ENCODE measurements at places on chromosomes 5 and 9.

- DNase-seq, result no peak
Measured at GRCh38 chr5:82522897-82523296, 244.7 kb upstream of the RPS23 start.

DNA sequence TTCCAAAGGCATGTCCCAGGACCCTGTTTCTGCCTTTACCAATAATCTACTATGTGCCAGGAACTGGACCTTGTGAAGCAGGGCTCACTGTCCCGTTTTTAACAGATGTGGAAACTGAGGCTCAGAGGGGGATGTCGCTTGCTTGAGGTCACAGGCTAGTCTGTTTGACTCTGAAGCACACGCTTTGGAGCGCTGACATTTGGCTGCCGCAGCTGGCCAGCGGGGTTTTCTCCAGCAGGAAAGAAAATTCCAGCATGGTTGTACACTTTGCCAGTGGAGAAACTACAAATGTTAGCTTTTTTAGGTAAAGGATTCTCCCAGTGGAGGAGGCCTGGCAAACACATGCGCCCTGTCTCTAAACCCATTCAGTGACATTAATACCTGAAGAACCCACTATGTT lies 50.5 kb downstream of the SH3PXD2B start:
- no peak for DNase-seq

DNA sequence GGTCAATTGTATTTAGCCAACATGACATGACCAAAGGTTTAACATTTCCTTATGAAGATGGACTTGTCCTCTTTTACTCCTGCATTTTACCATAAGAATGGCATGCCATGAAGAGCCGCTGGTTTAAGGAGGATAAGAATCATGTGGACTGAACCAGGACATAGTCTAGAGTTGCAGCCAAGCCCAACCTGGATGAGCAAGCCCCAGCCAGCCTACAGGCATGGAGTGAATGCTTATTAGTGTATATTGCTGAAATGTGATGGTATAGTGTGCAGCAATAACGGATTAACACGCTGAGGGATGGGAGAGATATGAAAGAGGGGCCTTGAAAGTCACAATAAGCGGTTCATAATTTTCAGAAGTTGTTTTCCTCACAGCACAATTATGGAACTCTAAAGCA lies 523.2 kb downstream of the NTRK2 start:
- no peak for DNase-seq

DNA sequence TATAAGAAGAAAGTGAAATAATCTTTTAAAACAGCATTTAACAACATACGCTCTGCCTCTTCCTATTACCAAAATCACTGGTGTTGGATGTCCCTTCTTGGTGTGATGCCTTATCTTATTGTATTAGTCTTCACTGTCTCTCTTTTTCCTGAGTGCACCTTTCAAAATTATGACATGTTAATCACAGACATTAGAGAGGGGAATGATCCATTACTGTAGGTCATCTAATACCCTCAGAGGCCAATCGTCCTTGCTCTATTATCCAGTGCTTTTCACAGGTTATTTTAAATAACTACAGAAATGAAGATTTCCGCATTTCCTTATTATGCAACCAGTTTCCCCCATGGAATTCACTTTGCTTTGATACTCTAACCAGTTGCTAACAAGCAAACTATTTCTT lies 1292.7 kb downstream of the MAT2B start:
- DNase-seq, result no peak

GRCh38 chr5:6780802-6781391 lies 67.7 kb downstream of the TENT4A start:
- no peak for DNase-seq

DNA sequence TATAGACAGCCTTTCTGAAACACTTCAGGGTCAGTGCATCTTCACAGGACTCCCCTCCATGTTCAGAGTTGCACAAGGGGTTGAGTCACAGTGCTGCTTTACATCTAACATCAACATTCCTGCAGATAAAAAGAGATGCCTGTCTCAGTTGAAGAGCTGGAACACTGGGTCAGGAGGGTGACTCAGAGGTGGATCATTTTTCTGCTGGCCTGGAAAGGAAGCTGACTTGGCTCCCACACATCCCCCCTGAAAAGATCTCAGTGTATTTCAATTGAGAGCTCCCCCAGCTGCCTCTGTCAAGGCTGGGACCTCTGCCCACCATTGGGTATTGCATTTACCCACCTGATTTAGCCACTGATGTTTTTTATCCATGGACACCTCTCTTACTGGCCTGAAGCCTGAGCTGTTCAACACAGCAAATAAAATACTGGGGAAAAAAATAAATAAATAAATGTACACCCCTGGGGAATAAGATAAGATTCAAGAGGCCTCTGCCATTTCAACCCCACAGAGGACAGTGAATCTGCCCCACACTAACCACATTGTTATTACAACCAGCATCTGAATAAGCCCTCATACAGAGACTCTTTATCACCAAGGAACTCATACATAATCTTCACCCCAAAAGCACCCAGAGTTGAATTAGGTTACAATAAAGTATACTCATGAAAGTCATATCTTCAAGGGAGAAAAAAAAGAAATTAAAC lies 716.4 kb downstream of the SEMA5A start:
- no peak for DNase-seq

GRCh38 chr9:73179589-73179988 lies 27.9 kb downstream of the ANXA1 start:
- DNase-seq, result no peak

Measured in activated CD4-positive, alpha-beta T cell treated with anti-CD3 and anti-CD28 coated beads, Interleukin-2, amount 50 U/mL, for 4 hours (primary cell).